Ovary (tissue), 10 donors: ENCODE measurements at places on chromosomes 5 and 9. TPM values are rescaled to one million over a fixed set of nuclear protein-coding genes. Genes with fewer than 3 reads are reported as not detected.

IL13 gene
- not detected for total RNA-seq

FBXW2 gene
- total RNA-seq = 20.0 TPM

GAS1 gene
- total RNA-seq = 159 TPM

GFI1B gene
- total RNA-seq = not detected

GRCh38 chr5:60597572-60598320 is 102.2 kb downstream of the DEPDC1B start:
- H3K27ac ChIP-seq = no peak overlapping the region
- H3K4me1 ChIP-seq = no peaks in the 10 kb centered on the region
- no peaks in the 10 kb centered on the region for H3K27me3 ChIP-seq
- no peaks in the 10 kb centered on the region for H3K36me3 ChIP-seq
- DNase-seq = no peak

GRCh38 chr9:127166651-127167524 is 44.5 kb upstream of the ANGPTL2 start:
- no peaks in the 10 kb centered on the region for H3K27me3 ChIP-seq
- no peaks in the 10 kb centered on the region for H3K36me3 ChIP-seq
- H3K4me1 ChIP-seq = no peaks in the 10 kb centered on the region
- H3K4me3 ChIP-seq = no peak overlapping the region
- DNase-seq = no peak

DNA sequence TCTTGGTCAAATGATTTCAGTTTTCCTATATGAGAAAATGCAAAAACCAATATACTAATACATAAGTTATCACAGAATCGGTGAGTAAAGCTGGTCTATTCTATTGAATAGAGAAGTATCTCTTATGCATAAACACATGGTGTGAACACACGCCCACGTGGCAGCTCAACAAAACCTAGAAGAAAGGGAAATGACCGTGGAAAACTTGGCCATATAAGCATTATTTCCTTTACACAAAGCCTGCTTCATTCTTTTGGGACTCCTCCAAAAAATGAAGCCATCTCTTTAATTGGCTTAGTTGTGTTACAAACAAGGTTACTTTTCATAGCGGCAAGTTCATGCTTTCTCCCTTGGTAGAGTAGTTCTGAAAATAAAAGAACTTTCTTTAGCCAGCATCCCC is 183.2 kb downstream of the TMEM161B start:
- H3K4me3 ChIP-seq = no peak overlapping the region
- H3K4me1 ChIP-seq = no peaks in the 10 kb centered on the region
- H3K27ac ChIP-seq = no peak overlapping the region
- no peak for DNase-seq
- no peaks in the 10 kb centered on the region for H3K36me3 ChIP-seq

DNA sequence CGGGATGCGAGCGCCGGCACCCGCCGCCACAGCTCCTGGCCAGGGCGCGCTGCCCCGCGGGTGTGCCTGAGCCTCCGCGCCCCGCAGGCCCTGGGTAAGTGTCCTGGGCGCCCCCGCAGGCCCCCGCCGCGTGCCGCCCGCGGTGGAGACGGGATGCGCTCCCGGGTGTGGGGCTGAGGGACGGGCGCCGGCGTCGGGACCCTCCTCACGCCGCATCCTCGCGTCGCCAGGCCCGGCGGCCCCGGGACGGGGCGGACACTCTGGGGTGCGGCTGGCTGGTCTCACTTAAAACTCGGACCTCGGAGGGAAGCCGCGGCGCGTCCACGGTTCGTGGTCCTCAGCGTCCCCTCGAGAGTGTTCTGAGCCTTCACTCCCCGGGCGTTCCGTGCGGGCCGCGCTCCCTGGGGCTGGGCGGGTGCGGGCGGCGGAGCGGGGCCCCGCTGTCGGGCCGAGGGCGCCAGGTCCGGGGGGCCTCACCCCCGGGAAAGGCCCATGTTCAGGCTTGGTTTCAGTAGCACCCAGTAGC is 275 bp downstream of the AHRR start:
- no peak overlapping the region for H3K27ac ChIP-seq
- H3K4me3 ChIP-seq = peak overlapping the region; percentile 17
- no peaks in the 10 kb centered on the region for H3K4me1 ChIP-seq
- H3K36me3 ChIP-seq = no peaks in the 10 kb centered on the region
- H3K27me3 ChIP-seq = no peaks in the 10 kb centered on the region
